Stimulated activated CD4-positive, alpha-beta T cell treated with anti-CD3 and anti-CD28 coated beads, TNF-alpha, amount 100 ng/mL, for 1 hour (primary cell): ENCODE measurements at places on chromosomes 5 and 9.

DNA sequence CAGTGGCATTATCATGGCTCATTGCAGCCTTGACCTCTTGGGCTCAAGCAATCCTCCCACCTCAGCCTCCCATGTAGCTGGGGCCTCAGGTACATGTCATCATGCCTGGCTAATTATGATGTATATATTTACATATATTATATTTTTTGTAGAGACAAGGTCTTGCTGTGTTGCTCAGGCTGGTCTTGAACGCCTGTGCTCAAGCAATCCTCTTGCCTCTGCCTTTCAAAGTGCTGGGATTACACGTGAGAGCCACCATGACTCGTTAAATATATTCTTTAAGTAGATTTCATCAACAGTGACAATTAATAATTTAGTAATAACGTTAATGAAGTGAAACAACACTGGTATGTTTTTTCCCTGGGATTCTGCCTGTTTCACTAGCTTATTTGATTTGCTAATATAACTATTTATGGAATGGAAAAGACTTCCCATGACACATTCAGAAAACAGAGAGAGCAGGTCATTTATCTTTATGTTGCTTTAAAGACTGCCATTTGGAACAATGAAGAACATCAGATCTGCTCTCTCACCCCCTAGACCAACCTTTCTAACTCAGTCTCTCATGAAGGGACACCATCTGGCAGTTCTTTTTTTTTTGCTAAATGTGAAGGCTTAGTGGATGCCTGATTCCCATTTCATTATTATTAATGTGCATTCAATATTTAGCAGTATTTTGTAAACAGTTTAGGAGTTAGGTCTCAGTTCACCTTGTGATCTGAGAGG lies 295.6 kb downstream of the KIF4B start:
- no peak for DNase-seq

DNA sequence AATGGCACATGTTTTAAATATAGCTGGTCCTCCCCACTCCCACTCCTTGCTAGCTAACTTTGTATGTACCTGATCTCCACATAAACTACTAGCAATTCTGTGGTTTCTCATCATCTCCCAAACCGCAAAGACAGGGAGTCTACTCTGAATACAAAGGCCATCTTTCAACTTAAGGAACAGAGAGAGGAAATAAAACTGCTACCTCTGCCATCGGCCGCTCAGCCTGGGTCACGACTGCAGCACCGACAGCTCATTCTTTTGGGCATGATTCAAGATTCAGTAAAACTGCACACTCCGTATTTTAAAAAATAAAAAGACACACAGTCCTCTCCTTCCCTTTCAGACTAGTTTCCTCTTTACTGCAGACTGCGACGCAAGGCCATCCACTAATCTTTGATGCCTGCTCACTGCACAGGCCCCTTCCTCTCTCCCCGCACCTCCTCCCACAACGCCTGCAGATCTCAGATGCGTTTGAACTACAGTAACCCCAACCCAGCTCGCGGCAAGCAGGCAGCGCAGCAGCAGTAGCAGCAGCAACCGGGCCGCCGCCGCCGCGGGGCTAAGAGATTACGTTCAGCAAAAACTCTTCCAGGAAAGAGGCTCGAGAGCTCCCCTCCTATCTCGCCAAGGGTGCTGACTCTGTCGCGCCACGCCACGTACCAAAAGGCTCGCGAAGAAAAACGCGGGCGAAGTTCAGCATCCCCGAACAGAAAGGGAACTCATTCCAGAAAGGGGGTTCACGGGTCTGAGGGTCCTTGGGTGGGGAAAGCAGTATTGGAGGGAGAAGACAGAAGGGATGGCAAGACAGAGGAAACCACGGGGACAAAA lies 1.5 kb downstream of the RNF145 start:
- DNase-seq = peak; percentile 58

- DNase-seq = no peak
Measured at GRCh38 chr9:134633362-134634142, 8.1 kb upstream of the COL5A1 start.

- DNase-seq = no peak
Measured at GRCh38 chr5:90223756-90224155, 185.8 kb downstream of the CETN3 start.

DNA sequence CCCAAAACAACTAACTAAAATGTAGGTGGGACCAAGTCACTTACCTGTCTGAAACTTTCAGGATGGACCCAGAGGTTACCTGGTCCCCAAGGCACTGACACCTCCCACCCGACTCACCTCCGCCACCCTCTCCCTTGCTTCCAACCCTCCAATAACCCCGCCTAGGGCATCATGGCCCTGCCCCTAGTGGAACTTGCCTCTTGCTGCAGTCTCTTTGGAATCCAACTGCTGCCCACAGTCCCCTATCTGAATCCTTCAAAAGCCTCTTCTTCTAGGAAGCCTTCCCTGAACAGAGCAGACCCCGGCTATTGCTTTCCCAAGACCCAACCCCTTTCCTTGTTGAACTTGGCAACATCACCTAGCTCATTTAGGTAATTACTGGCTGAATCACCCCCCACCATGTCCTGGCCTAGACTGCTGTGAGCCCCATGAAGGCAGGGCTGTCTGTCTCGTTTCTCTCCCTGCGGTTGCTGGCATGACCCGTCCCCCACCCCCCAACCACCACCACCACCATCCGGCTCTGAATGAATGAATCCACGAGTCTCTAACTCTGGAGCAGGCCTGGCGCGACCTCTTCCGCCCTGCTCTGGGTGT lies 9.4 kb downstream of the CRB2 start:
- DNase-seq = no peak
